ENCODE measurements at places on chromosomes 1 and 21. TPM values are rescaled to one million over a fixed set of nuclear protein-coding genes. Genes with fewer than 3 reads are reported as not detected.

AKR7A3 gene
- 2.9 TPM for polyA plus RNA-seq

KLHDC9 gene
- 78.1 TPM for polyA plus RNA-seq

SOAT1 gene
- polyA plus RNA-seq = 5.7 TPM

CFAP141 gene
- not detected for polyA plus RNA-seq

ZNF683 gene
- not detected for polyA plus RNA-seq

PLEKHN1 gene
- polyA plus RNA-seq = 0.28 TPM

RUNX1 gene
- not detected for polyA plus RNA-seq

RNF186 gene
- polyA plus RNA-seq = not detected

MIXL1 gene
- not detected for polyA plus RNA-seq

ZNF691 gene
- 14.9 TPM for polyA plus RNA-seq

FNDC5 gene
- polyA plus RNA-seq = 20.5 TPM

SYT11 gene
- 122 TPM for polyA plus RNA-seq

NPHS2 gene
- polyA plus RNA-seq = not detected

OR2L5 gene
- 0.10 TPM for polyA plus RNA-seq

TUT4 gene
- polyA plus RNA-seq = 84.1 TPM

COL8A2 gene
- polyA plus RNA-seq = 0.98 TPM

TLR5 gene
- not detected for polyA plus RNA-seq

NR1I3 gene
- polyA plus RNA-seq = not detected

RNF19B gene
- polyA plus RNA-seq = 30.8 TPM

PROX1 gene
- polyA plus RNA-seq = 0.62 TPM

TMED5 gene
- 22.3 TPM for polyA plus RNA-seq

PTP4A2 gene
- polyA plus RNA-seq = 177 TPM

SPATA45 gene
- not detected for polyA plus RNA-seq

PAPPA2 gene
- 0.59 TPM for polyA plus RNA-seq

CHODL gene
- polyA plus RNA-seq = 28.8 TPM

ARID4B gene
- 43.7 TPM for polyA plus RNA-seq

ILDR2 gene
- 6.8 TPM for polyA plus RNA-seq

DPYD gene
- polyA plus RNA-seq = 6.7 TPM

FALEC gene
- polyA plus RNA-seq = not detected

ZNF669 gene
- polyA plus RNA-seq = 22.7 TPM

KRTAP13-2 gene
- not detected for polyA plus RNA-seq

VTCN1 gene
- 2.1 TPM for polyA plus RNA-seq

DMRTA2 gene
- 0.22 TPM for polyA plus RNA-seq

GSTM4 gene
- 0.06 TPM for polyA plus RNA-seq

VWA5B1 gene
- 0.82 TPM for polyA plus RNA-seq

ST6GALNAC5 gene
- 57.3 TPM for polyA plus RNA-seq

LCE3D gene
- not detected for polyA plus RNA-seq

DCST1 gene
- polyA plus RNA-seq = not detected

IGSF9 gene
- 10.7 TPM for polyA plus RNA-seq

LDLRAD2 gene
- not detected for polyA plus RNA-seq

GREM2 gene
- polyA plus RNA-seq = 0.62 TPM

TFAP2E gene
- 7.6 TPM for polyA plus RNA-seq

EFNA1 gene
- not detected for polyA plus RNA-seq

GPR157 gene
- not detected for polyA plus RNA-seq

RGS16 gene
- 1.1 TPM for polyA plus RNA-seq

C1QA gene
- polyA plus RNA-seq = not detected

LINGO4 gene
- not detected for polyA plus RNA-seq

All from neural cell (in vitro differentiated cells).